SW480 (cell line): ENCODE measurements at places on chromosomes 3 and 15.

- no peak for DNase-seq
These were observed 661.6 kb downstream of the SI start for GRCh38 chr3:164416491-164417222.

DNA sequence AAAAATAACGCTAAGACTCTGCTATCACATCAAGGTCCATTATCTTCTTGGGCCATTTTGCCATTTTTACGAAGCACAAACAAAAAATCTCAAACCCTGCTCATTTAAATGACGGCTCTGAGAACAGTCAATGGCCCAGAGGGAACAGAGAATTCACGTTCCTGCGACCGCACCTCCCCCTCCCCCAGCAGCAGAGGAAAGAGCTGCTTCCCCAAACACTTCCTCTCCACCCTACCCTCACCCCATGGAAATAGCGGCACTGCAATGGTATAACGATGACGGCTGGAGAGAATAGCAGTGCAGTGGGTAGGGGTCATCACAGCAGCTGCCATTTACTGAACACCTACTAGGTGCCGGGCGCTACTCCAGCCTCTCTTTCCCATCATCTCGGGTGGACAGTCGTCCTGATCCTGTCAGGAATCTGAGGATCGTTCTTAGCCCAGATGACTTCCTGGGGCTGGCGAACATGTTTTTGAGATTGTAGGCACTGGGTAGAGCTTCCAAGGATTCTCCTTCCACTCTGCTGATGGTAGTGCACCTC, 113.3 kb downstream of the IQSEC1 start:
- no peak for DNase-seq

GRCh38 chr3:178174201-178174915, 361.9 kb upstream of the KCNMB2 start:
- DNase-seq = no peak

DNA sequence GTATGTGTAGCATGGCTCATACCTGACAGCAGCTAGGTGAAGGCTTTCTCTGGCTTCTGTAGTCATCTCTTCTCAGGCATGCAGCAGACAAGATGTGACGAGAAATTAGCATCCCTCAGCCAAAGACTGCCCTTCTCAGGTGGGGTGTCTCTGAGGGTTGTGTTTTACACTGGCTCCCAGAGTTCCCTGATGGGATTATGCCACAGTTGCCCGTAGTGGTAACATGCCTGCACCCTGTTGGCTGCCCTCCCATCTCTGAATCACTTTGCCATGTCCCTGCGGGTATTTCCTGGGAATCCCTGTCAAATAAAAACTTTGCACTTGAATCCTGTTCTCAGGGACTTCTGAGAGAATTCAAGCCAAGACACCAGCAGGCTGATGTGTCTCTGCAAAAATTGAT, 70.5 kb downstream of the LRTM1 start:
- DNase-seq = no peak

GRCh38 chr15:78840661-78841375, 29.6 kb upstream of the ADAMTS7 start:
- DNase-seq = peak; percentile 7

DNA sequence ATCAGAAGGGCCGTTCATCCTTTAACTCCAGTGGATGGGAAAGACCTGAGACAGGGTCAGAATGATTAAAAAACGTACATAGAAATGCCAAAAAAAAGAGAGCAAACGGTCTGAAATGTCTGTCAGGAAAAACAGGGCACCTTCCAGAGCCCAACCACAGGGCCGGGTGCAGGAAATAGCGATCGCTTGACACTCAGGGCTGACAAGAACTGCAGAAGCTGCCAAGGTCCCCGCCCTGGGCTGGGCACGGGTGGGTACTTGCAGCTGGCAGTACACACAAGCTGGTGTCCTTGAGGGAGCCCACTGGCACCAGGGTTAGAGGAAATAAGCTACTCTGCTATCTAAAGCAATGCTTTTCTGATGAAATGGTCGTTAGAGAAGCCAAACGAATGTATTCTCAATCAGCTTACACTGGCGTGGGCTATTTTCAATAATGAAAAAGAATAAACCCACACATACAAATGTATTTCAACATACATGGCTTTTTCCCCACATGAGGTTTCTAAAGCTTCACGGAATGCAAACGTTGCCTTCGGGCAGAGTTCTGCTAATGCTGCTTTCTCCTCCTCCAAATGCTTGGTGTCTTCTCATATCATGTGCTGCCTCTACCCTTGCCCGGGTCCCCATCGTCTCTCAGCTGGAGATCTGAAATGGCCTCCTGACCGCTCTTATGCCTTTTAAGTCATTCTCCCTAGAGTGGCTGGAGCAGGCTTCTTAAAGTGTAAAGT, 15.6 kb downstream of the FRMD4B start:
- DNase-seq = no peak
